CD4-positive, CD25-positive, alpha-beta regulatory T cell (primary cell): ENCODE measurements at places on chromosomes 5 and 9.

- no peak for DNase-seq
Observed at GRCh38 chr5:139897342-139897741, 101.7 kb downstream of the PSD2 start.

- DNase-seq, result no peak
Observed at GRCh38 chr5:109387408-109387974, 22.3 kb downstream of the PJA2 start.

- DNase-seq, result no peak
Observed at GRCh38 chr9:9002826-9003583, 1203.4 kb upstream of the DMAC1 start.

GRCh38 chr5:89850513-89850865, 559.1 kb downstream of the CETN3 start:
- no peak for DNase-seq
